ENCODE measurements at places on chromosomes 6 and 20. TPM values are rescaled to one million over a fixed set of nuclear protein-coding genes. Genes with fewer than 3 reads are reported as not detected.

DNA sequence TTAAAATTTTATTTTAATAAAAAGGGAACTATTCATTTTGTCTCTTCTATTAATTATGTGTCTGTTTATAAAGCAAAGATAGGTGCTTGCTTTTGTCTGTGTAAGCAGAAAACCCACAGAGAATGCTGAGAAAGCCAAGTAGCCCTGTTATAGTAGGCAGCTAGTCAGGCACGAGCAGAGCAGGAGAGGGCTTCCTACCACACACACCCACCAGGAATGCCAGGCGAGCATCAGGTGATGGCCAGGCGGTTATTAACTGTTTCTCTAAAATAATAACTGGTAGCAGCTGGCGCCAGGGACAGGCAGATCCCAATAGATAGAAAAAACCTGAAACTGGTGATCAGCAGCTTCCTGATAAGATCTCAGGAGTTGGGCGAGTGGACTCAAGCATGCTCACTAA is 15.7 kb downstream of the C6orf15 start:
- no peak for DNase-seq

- no peak for DNase-seq
Observed at GRCh38 chr6:90859056-90859455, 272.2 kb upstream of the MAP3K7 start.

- no peak for DNase-seq
Observed at GRCh38 chr20:12053353-12053752, 135.7 kb downstream of the BTBD3 start.

GRCh38 chr20:53643031-53643832 is 49.6 kb upstream of the ZNF217 start:
- DNase-seq = no peak

GRCh38 chr20:51610111-51610510 is 67.6 kb upstream of the NFATC2 start:
- no peak for DNase-seq

The PRICKLE4 gene
- total RNA-seq = 0.62 TPM

The PCMT1 gene
- total RNA-seq = 173 TPM

DNA sequence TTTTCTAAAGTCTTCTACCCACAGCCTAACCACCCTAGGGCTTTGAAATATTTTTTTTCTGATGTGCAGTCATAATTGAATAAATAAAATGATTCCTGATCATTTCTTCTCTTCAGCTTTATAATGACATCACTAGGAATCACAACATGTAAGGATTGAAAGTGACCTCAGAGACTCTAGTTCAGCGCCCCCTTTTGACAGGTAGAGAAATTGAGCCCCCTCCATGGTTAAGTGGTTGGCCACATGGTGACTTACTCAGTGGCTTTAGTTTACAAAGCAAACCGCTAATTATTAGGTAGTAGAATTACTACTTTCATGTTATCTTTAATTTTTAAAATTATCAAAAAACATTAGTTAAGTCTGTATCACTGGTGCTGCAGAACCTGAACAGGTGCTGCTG is 13.3 kb upstream of the SLC2A12 start:
- DNase-seq = no peak

DNA sequence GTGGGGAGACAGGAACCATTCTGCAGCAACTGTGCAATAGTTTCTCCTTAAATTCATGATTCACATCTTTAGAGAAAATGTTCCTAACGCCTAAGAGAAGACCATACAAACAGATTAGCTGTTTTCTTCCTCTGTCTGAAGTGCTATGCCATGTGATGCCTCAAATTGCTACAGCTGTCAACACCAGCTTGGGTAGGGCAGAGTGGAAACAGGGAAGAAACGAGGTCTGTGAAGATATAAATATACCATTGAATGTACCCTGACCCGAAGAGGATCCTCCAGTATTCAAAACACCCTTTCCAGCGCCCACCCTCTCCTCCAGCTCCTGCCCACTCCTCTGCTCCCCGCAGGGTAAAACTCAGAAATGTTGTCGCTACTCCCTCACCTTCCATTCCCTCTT is 40.3 kb upstream of the PRND start:
- DNase-seq = no peak

DNA sequence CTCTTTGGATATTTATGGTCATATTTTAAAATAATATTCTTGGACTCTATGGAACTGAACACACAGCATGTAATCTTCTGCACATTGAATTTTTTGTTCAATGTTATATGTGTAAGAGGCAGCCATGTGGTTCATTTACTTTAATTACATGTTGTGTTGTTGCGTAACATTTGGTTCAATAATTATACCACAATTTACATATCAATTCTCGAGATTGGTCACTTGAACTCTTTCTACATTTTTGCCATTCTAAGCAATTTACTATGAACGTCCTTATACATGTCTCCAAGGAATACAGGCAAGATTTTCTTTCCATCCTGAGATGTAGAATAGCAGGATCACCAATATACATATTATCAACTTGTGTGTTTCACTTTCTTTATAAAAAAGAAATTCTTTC is 18.5 kb upstream of the STMND1 start:
- no peak for DNase-seq

The MLIP gene
- 8.6 TPM for total RNA-seq

GRCh38 chr6:106116125-106116832 is 30.1 kb downstream of the PRDM1 start:
- DNase-seq = peak; percentile 51

DNA sequence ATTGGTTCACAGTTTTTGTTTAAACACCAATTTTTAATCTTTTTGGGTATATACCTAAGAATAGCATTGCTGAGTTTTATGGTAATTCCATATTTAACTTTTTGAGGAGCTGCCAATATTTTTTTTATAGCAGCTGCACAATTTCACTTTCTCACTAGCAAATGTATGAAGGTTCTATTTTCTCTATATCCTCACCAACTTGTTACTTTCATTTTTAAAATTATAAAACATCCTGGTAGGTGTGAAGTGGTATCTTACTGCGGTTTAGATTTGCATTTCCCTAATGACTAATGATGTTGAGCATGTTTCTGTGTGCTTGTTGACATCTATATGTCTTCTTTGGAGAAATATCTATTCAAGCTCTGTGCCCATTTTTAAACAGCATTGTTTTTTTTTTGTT is 452.1 kb downstream of the GRIK2 start:
- no peak for DNase-seq

The KHDRBS2 gene
- total RNA-seq = 66.8 TPM

DNA sequence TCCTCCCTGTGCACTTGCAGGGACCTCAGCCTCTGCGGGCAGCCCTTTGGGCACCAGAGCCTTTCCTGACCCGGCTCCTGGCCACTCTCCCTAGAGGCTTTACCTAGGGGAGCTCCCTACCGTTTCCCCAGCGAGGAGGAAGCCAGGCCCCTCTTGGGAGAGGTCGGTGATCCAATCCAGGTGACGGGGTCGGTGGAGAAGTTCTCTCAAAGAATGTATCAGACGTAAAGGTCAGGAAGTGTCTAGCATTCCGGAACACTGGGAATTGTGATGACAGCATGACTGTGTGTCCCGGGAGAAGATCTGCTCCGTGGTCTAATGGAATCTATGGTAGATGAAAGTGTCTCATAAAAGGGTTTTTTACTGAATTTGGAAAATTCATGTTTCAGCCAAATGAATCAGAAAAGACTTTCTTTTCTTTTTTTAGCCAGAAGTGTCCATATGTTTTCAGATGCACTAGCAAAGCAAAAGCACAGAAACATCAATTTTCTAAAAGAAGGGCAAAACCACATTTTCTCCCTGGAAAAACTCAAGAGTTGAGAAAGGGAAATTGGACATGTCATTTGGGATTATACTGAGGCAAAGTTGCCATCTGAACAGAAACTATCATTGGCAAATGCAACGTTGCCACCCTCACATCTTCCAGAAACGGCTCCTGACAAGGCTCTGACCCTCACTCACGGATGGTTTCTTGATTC is 289.4 kb downstream of the THBS2 start:
- DNase-seq = no peak

- peak; percentile 4 for DNase-seq
Observed at GRCh38 chr6:35146453-35146852, 5.3 kb upstream of the TCP11 start.

- no peak for DNase-seq
Observed at GRCh38 chr6:150673720-150674346, 74.1 kb downstream of the PLEKHG1 start.

The GABBR1 gene
- total RNA-seq = 91.1 TPM

- DNase-seq = peak; percentile 65
Observed at GRCh38 chr20:45406260-45407066, 1.6 kb upstream of the DBNDD2 start.

- DNase-seq = no peak
Observed at GRCh38 chr20:45432294-45432693, 16.4 kb downstream of the PIGT start.

- no peak for DNase-seq
Observed at GRCh38 chr6:20260360-20260759, 48.1 kb upstream of the MBOAT1 start.

- DNase-seq = no peak
Observed at GRCh38 chr6:36132246-36132895, 2.1 kb downstream of the MAPK13 start.

- no peak for DNase-seq
Observed at GRCh38 chr6:45432977-45433376, 55.2 kb upstream of the SUPT3H start.

GRCh38 chr6:12968290-12968689 is 251.7 kb downstream of the PHACTR1 start:
- no peak for DNase-seq

DNA sequence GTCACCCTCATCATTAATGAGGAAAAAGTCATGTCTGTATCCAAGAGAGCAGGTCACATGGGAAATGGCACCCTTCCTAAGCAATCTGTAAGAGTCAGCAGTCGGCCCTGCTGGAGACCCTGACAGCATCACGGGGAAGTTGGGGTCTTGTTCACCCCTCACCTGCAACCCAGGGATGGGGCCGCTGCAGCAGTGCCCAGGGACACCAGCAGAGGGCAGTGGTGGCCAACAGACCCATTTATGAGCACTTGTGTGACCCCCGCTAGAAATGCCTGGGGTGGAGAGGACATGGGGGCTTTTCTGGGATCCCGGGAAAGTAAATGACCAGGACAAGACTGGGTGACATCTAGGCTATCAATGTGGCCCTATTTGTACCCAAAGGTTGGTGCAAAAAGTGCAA is 35.9 kb downstream of the ANKRD60 start:
- DNase-seq = no peak

DNA sequence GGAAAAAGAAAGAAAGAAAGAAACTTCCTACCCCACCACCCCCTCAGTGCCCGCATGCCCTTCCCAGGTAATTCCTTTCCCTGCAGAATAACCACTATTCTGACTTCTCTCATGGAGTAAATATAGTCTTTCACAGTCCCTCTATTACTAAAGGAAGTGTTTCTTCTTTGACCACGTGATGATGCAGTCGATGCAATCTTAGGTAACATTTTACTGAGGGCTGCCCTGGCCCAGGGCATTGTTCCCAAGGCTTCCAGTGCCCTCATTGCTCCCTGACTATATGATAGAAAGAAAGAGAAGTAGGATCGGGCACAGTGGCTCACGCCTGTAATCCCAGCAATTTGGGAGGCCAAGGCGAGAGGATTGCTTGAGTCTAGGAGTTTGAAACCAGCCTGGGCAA is 29.1 kb downstream of the ARHGAP40 start:
- DNase-seq = no peak

The CALHM4 gene
- not detected for total RNA-seq

The SPTLC3 gene
- total RNA-seq = 1.1 TPM

- DNase-seq = peak; percentile 23
Observed at GRCh38 chr6:138588805-138589434, 89.6 kb upstream of the NHSL1 start.

DNA sequence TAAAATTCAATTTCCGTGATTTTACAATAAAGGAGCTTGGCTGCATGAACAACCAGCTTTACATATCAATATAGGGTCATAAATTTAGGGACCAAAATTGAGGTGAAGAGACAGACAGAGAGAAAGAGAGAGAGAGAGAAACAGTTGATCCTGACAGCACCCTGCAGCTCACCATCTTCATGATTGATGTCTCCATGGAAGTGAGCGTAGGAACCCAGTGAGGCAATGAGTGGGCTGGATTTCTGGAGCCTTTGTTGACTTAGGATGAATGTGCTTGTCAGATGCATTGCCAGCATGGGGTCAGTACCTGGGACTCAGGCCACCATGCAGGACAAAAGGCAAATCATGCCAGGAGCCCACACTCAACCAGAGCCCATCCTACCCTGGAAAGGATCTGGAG is 165.1 kb upstream of the SYNDIG1 start:
- DNase-seq = no peak

DNA sequence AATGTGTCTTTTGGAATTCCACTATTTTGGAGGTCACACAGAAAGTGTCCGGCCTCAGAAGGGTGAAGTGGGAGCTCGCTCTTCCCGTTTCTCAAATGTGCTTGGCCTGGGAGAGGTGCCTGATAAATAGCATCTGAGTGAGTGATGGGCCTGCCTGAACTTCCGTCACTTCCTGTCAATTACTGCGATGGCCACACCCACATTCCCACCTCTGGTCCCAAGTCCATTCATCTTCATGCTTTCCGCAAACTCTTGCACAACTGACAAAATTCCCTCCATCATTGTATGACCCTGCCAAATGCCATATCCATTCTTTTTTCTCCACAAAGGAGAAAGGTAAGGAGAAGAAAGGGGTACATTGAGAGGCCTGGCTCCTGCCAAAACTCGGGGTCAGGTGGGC is 169.0 kb downstream of the QKI start:
- no peak for DNase-seq

GRCh38 chr20:18857640-18858039 is 44.1 kb downstream of the SCP2D1 start:
- no peak for DNase-seq

DNA sequence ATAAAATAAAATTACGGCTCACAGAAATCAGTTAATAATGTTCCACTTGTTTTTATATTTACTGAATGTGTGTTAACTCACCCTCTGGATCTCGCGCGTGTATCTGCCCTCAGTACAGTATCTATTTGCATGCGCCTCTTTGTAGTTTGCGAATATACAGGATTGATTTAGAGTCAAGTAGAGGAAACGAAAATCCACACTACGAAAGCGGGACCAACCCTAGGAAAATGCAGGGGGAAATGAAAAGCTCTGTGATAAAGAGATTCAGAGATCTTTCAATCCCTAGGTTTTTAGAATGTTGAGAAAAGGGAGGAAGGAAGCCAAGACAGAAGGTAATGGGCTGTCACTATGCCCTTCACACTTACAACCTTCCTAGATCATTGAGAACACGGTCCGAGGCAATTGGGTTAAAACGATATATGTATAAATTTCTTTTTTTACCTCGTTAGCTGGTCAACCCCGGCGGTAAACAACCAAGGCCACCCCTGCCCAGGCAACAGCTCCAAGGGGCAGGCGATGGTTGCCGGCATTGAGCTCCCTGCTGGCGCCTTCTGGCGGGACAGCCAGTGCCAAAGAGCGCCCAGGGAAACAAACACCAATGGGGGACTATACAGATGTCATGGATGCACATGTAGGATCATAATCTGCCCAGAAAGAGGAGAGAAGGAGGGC is 792 bp upstream of the FUT9 start:
- peak; percentile 79 for DNase-seq

The C4A gene
- 8.6 TPM for total RNA-seq
